ENCODE measurements at places on chromosomes 3 and 15. TPM values are rescaled to one million over a fixed set of nuclear protein-coding genes. Genes with fewer than 3 reads are reported as not detected.

TF gene
- 0.70 TPM for total RNA-seq

- peak; percentile 95 for DNase-seq
Observed at GRCh38 chr3:158672215-158673176, at the start of gene LXN. LXN (minus strand) TSS chr3:158672648; CDS start chr3:158672478, 170 bp downstream.

- DNase-seq = no peak
Observed at GRCh38 chr3:26004172-26004571, 214.3 kb downstream of the OXSM start.

- DNase-seq = peak; percentile 76
Observed at GRCh38 chr15:80567721-80568157, 127.4 kb upstream of the ABHD17C start.

DNA sequence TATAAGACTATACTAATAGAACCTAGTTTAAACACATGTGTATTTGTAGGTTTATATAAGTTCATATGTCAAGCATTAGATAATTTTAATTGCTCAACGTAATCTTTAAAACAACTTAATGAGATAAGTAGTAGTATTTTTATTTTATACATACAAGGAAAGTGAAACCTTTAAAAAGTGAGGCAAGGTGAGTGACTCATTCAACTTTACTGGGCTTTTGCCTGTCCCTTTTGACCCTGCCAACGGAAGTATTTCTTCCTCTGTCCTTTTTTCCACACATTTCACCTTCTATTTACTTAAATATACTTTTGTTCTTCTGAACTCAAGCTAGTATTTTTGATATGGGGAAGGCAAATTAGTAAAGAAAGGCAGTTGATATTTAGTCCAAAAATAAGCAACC, 78.5 kb downstream of the KBTBD8 start:
- DNase-seq = no peak

DNA sequence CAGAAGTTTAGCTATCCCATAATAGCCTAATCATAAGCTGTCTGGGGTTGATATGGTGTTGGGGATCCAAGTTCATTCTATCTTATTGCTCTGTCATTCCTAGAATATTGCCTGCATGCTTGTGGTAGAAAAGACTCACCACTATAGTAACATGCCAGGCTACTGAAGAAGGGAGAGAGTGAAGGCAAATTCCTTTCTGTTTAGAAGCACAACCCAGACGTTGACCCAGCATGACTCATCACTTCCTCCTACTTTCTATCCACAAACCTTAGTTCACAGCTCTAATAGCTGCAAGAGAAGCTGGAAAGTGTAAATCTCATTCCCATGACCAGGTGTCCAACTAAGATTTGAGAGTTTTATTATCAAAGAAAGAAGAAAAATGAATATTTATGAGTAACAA, 57.8 kb upstream of the NMD3 start:
- no peak for DNase-seq

GRCh38 chr3:104596551-104596950, 770.2 kb upstream of the ALCAM start:
- DNase-seq = no peak

SLC51A gene
- total RNA-seq = 237 TPM

- DNase-seq = no peak
Observed at GRCh38 chr3:20141851-20142250, 44.2 kb downstream of the SGO1 start.

RASGRP1 gene
- total RNA-seq = 2.1 TPM

EFHB gene
- 2.5 TPM for total RNA-seq

RSRC1 gene
- 152 TPM for total RNA-seq

TGM4 gene
- not detected for total RNA-seq

DNA sequence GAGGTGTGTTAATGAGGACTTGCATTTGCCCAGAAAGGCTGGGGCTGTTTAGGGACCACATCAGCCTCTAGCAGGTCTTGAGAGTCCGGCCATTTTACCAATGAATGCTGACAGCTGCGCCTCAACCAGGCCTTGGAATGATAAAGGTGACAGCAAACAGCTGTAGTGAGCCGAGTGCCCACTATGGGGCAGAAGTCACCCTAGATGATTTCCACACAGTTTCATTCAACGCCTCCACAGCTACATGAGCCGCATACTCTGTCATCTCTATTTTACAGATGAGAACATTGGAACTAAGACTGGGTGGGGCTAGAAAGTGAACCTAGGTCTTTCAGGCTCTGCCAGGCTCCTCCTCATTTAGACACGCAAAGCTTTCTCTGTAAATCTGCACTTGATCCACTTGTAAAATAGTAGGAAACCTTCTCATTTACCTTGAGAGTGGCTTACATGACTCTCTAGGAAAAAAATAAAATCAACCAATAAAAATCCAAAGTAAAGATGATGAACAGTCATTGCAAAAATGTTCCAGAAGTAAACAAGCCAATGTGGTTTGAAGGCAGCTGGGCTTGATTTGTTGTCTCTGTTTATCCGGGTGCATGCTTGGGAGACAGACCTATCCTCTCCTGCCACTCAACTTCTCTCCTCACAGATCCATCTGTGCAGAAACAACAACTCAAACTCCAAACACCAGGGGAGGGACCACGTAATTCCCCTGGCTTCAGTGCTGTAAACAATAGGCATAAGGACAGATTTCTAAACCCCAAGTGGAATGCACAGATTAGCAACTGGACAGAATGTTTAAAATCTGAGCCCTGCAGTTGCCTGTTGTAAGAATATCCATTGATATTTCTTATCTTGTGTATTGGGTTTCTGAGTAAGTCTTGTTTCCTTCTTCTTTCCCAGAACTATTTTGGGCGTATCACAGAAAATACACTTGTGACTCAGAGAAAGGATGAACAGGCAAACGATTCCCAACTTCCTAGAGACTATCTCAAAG, 31.5 kb upstream of the LDHAL6B start:
- DNase-seq = peak; percentile 28

Measured in Peyer's patch (tissue), 4 donors.